Bronchus fibroblast of lung (primary cell): ENCODE measurements at places on chromosomes 7 and 10. TPM values are rescaled to one million over a fixed set of nuclear protein-coding genes. Genes with fewer than 3 reads are reported as not detected.

Gene HECTD2
- 3.7 and 4.0 TPM in 2 replicates for total RNA-seq

Gene ARHGAP19
- 11.3 and 16.5 TPM in 2 replicates for total RNA-seq

Gene SORCS1
- total RNA-seq: under 0.01 TPM in 1 of 2 replicates, not detected in the other

Gene BHLHA15
- total RNA-seq: 0.34 and 0.59 TPM in 2 replicates

Gene ADCY1
- 0.15 and 0.17 TPM in 2 replicates for total RNA-seq

Gene ASB4
- total RNA-seq: not detected in 2 replicates

Gene PKD1L1
- under 0.01 TPM in 2 replicates for total RNA-seq

Gene TLX1
- total RNA-seq: not detected in 2 replicates

Gene SAP25
- 0.34 and 1.2 TPM in 2 replicates for total RNA-seq

Gene P4HA1
- 37.2 and 45.9 TPM in 2 replicates for total RNA-seq

Gene ATRNL1
- 1.0 and 1.6 TPM in 2 replicates for total RNA-seq

Gene HOXA7
- total RNA-seq: 3.9 and 4.2 TPM in 2 replicates

Gene WEE2
- not detected in 2 replicates for total RNA-seq

Gene LBX1
- total RNA-seq: under 0.01 TPM in 1 of 2 replicates, not detected in the other

Gene CAV1
- 569 and 638 TPM in 2 replicates for total RNA-seq

Gene GPRIN2
- total RNA-seq: not detected in 2 replicates

Gene CACNB2
- total RNA-seq: 2.2 and 2.7 TPM in 2 replicates

Gene CLDN3
- total RNA-seq: not detected in 2 replicates

Gene RNF32
- 0.45 and 2.0 TPM in 2 replicates for total RNA-seq

Gene PPP1R3C
- 3.9 and 4.0 TPM in 2 replicates for total RNA-seq

Gene TMEM236
- total RNA-seq: not detected in 2 replicates

Gene TMEM178B
- total RNA-seq: under 0.01 TPM in 1 of 2 replicates, not detected in the other

Gene INA
- total RNA-seq: 0.59 and 0.67 TPM in 2 replicates

Gene ASIC3
- under 0.01 and 0.17 TPM in 2 replicates for total RNA-seq

Gene LRIT1
- not detected in 2 replicates for total RNA-seq

Gene GALNT17
- total RNA-seq: under 0.01 TPM in 2 replicates

Gene EVX1
- total RNA-seq: not detected in 2 replicates

Gene C10orf53
- not detected in 2 replicates for total RNA-seq

Gene STEAP1B
- total RNA-seq: 23.0 and 24.7 TPM in 2 replicates

Gene NEUROG3
- not detected in 2 replicates for total RNA-seq

Gene OR6B1
- total RNA-seq: not detected in 2 replicates

Gene IL15RA
- 2.5 and 6.1 TPM in 2 replicates for total RNA-seq

Gene MCM10
- 11.1 and 14.6 TPM in 2 replicates for total RNA-seq

Gene GBX1
- not detected in 2 replicates for total RNA-seq

Gene IDI2
- not detected in 2 replicates for total RNA-seq

Gene PNLIPRP2
- total RNA-seq: not detected in 2 replicates

Gene CTAGE8
- not detected in 2 replicates for total RNA-seq
